ENCODE measurements at places on chromosomes 1 and 21.

DNA sequence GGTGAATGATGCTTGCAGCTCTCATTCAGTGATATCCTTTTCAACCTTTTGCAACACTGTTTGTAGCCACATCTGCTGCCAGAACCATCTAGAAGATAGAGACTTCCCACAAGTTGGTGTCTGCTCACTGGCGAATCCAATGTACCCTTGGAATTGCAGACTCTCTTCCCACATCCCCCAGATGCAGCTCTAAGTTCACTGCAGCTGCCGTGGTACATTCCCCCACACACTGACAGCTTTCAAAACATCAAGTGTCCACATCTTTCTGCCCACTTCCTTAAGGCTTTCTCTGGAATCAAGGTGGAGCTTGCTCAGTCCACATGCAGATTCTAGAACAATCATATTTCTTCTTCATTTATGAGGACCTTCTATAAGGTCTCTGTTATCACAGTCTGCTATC is 99.2 kb downstream of the PLPPR4 start:
- no peak for DNase-seq

DNA sequence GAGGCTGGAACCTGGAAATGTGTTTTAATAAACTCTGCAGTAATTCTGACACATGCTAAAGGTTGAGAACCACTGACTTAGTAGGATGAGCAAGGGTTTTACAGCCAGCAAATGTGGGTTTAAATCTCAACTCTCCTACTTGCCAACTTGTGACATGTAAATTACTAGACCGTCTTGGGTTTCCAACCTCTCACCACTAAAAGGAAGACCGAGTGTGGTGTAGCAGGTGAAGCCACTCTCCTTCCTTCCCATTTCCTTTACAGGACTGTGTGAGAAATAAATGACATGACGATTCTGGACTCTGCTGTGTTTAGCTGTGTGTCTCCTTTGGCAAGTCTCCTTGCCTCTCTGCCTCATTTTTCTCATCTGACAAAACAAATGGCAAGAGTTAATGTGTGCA is 49.5 kb upstream of the DNAJC6 start:
- DNase-seq = peak; percentile 57

GRCh38 chr1:19013826-19014548 is 57.5 kb upstream of the IFFO2 start:
- peak; percentile 62 for DNase-seq

GRCh38 chr1:88350648-88351047 is 333.4 kb upstream of the PKN2 start:
- DNase-seq = no peak

- DNase-seq = no peak
Measured at GRCh38 chr1:77882411-77882810, 6.0 kb upstream of the NEXN start.

DNA sequence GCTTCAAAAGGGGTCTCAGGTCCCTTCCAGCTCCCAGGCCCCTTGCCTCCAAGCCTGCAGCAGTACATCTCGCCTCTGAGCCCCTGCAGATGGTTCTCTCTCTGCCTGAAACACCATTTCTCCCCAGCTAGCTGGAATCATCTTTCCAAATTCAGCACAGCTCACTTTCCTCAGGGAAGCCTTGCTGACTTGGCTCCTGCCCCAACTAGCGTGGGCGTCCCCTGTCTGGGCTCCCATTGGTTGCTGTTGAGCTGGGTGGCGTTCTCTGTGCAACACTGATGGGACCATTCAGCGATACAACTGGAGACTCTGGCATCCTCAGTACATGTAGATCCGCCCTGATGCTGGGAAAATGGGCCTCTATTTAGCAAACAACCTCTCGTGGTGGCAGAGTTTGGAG is 141.3 kb upstream of the IGSF21 start:
- no peak for DNase-seq

GRCh38 chr1:104801344-104801743 is 1051.6 kb downstream of the AMY1C start:
- no peak for DNase-seq

GRCh38 chr1:193412748-193413147 is 226.3 kb upstream of the B3GALT2 start:
- no peak for DNase-seq

DNA sequence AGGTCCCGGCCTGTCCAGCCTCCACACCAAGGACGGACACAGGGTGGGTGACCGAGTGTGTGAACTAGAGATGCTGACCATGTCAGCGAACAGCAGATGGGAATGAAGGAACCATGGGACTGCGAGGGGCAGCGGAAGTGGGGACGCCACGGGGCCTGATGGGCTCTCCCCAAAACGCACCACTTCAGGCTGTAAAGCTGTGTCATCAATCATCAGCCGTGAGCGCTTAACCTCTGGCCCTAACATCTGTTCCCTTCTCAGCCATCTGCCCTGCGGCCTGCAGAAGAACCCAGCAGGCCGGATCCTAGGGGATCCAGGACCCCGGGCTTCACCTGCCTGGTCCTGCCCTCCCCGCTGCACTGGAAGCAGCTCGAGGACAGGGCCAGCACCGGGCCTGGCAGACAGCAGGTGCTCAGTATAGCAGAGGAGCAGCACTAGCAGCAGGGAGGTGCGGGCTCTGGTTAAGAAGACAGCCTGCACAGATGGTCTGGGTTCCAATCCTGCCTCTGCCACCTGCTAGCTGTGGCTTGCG is 58.7 kb downstream of the DMRTB1 start:
- DNase-seq = no peak

- DNase-seq = no peak
Measured at GRCh38 chr1:184408580-184408979, 21.8 kb downstream of the C1orf21 start.
